ENCODE measurements at places on chromosomes 3 and 15.

DNA sequence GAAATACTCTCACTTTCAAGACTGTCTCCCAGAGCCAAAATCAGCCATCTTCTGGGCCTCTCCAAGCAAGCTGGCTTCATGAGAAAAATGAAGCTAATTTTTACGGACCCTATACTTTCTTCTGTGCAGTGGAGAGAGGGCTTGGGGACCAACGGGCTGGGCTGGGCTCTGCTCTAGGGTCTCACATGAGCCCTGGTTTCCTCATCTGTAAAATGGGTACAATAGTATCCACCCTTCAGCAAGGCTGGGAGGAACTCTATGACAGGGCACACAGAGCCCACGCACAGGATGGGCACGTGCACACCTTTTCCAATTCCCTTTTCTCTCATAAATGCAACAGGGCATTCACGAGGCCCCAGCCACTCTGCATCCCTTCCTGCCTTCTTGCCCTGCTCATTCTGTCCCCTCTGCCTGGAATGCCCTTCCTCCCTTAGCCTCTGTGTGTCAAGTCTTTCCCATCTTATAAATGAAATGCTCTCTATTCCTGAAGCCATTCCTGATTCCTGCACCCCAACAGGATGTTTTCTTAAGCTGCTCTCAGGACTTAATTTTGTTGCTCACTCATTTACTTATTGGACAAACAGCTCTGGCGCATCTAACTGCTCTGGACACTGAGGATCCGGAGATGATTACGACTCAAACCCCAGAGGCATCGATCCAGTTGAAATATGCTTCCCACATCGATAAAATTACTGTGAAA, 32.9 kb upstream of the SEC13 start:
- no peak for DNase-seq

DNA sequence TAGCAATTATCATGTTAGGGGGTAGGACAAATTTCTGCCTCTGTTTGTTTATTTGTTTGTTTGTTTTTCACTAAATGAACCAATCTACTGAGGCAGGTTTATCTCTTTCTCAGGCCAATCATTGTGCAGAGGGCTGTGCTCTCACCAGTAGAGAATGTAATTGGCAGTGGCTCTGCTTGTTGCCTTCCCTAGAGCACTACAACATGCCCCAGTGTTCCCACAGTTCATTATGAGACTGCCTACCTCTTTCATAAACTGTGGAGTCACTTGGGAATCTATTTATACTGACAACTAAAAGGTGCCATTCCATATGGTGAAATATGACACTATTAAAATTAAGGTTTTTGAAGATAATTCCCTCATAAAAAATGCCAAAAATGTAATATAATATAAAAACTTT, 196.3 kb upstream of the ALCAM start:
- no peak for DNase-seq

DNA sequence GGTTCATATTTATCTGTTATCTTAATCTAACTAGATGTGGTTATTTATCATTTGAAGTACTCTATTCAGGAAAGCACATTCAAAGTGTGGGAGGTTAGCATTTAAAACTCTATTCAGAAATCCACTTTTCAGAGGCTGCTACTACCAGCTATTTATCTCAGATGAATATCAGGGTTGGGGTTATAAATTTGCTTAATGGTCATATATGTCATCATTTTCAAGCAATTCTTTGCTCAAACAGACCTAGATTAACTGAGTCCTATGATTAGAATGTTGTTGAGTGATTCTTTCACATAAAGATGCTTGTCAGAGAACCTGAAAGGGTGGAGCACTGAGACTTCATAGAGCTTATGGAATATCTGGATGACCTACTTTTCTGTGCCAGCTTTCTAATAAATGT, 436.9 kb upstream of the TGFBR2 start:
- no peak for DNase-seq

DNA sequence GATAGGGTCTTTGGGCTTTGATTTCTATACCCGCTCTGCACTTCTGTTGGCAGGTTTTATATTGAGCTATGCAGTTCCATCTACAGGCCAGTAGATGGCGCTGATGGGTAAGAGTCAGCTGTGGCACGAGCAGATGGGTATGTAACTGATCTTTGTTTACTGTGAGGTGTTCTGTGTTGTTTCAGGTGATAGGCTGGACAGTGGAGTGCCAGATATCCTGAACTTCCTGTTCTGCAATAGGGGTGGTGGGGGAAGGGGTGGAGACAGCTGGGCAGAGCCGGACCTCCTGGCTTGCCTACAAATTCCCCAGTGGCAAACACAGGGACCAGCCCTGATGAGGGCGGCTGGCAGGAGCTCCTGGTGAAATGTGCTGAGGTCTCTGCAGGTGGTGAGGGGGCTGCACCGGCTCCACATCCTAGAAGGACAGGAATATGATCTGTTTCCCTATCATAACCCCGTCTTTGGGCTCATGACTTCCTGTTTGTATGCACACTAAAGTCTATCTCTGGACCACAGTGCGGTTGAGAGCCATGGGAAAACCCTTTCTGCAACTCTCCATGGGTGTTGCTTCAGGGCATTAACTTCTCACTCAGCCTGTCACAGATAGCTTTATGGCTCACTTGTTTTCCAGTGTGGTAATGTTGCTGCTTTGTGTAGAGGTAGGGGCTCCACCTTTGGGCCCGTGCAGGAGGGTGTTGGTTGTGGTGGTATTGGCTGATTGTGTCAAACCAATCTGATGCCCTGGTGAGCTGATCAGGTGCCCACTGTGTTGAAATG, 13.4 kb upstream of the FAM98B start:
- DNase-seq, result peak; percentile 17

GRCh38 chr3:114437897-114438296, 144.1 kb downstream of the TIGIT start:
- no peak for DNase-seq

DNA sequence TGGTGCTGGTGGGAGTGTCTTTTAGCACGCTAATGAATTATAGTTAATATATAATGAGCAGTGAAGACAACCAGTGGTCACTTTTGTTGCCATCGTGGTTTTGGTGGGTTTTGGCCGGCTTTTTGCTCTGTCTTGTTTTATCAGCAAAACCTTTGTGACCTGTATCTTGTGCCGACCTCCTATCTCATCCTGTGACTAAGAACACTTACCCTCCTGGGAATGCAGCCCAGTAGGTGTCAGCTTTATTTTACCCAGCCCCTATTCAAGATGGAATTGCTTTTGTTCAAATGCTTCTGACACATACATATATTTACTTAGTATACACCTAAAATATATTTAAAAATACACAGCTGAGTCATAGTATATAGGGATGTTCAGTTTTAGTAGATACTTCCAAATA, 770.3 kb downstream of the PDCD6IP start:
- no peak for DNase-seq

GRCh38 chr3:169103951-169104941, 559.3 kb downstream of the MECOM start:
- DNase-seq, result no peak

- no peak for DNase-seq
These were observed 205.9 kb upstream of the LINGO1 start for GRCh38 chr15:77838595-77838994.

- no peak for DNase-seq
These were observed 2.4 kb upstream of the CFAP91 start for GRCh38 chr3:119700269-119700919.

DNA sequence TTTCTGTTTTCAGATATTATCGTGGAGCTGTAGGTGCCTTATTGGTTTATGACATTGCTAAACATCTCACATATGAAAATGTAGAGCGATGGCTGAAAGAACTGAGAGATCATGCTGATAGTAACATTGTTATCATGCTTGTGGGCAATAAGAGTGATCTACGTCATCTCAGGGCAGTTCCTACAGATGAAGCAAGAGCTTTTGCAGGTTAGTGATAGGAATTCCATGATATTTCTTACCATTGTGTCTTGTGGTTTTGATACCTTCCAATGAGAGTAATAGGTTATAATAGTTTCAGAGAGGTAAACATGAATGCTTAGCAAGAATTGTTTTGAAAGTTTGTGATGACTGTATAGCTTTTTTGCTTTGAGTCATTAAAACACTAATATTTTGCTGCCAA, 8.5 kb downstream of the RAB11A start:
- no peak for DNase-seq

DNA sequence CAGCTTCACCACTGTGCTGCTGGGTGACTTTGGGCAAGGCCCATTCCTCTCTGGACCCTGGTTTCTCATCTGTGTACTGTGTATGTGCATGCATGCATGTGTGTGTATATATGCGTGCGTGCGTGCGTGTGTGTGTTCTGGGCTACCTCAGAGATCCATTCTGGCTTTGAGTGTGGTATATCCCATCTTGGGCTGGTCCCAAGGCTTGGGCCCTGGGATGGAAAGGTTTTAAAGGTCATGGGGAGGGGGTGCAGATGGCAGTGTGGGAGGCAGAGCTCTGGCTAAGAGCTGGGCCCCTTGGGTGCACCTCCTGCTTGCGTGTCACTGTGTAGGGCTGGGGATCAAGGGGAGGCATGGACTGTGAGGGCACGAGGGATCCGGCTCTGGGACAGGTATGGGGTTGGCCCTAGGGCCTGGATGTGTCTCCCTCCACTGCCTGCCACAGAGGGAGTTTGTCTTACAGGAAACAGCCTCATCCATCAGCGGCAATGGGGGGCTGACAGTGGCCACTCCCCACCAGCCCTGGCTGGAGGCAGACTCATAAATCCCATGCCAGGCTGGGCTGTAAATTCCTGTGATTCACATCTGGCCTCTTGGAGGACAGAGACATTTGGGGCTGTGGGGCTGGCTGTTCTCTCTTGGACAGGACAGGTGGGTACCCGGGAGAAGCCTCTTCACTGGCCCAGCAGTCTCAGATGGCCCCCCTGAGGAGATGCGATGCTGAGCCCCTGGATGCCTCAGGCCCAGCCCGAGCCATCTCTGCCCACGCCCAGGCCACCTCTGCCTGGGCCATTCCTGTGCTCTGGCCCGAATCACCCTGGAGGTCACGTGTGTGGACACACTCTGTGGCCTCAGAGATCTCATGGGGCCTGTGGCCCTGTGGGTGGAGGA, 21.4 kb upstream of the CSPG4 start:
- no peak for DNase-seq

GRCh38 chr3:134035836-134036235, 6.1 kb upstream of the SLCO2A1 start:
- DNase-seq, result no peak

DNA sequence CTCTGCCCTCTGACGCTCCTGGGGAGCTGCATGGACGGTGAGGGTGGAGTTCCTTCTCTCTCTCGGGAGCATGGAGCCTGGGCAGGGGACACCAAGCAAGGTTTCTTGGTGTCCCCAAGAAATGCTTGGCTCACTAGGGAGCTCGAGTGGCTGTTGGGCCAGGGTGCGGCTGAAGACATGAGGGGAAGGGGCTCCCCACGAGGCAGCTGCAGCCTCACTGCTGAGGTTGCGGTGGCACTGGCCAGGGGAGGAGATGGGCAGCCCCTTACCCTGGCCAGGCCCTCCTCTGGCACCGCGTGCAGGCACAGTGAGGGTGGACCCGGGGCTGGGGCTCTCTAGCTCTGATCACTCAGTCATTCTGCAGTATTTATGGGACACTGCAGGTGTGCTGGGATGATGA, 43.5 kb upstream of the SLC41A3 start:
- no peak for DNase-seq

DNA sequence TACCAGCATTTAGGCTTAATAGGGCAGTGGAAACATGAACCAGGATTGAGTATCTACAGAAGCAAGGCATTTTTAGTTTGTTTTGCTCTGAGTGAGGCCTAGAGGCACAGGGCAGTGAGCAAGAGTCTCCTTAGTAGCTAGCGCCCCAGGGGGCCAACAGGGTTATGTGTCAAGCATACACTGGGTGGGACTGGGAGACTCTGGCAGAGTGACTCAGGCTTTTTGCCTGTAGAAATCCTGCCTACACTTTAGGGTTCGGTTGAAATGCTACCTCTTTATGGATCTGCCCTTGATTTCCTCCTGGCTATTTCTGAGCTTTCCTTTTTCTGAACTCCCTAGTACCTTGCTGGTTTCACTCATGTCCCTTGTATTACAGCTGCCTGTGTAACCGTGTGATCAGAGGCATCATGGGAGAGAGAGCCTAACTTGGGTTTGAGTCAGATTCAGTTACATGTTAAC, 72.2 kb downstream of the TOP2B start:
- DNase-seq, result no peak

DNA sequence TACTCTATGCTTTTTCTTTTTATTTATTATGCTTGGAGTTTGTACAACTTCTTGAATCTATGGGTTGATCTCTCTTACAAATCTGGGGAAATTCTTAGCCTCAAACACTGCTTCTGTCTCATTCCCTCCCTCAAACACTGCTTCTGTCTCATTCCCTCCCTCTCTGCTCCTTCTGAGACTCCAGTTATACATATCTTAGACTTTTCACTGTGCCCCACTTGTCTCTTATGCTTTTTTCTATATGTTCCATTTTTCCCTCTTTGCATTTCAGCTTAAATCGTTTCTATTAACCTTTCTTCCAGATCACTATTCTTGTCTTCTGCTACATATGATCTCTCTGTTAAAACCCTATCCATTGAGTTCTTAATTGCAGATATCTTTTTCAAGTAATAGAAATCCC, 50.4 kb downstream of the RFTN1 start:
- no peak for DNase-seq

DNA sequence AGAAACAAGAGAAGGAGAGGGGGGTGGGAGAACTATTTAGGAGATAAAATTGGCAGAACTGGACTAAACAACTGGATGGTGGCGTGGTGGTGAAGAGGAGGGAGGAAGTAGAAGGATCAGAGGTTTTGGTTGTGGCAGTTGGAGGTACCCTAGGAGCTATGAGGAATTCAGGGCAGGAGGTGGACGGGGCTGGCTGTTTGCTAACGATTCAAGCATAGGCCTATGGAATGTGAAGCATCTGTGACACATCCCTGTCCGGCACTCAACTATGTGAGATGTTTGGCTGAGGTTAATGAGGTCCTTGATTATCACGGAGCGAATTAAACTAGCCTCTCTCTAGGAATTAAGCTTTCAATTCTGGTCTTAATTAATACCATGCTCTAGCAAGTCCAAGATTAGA, 13.5 kb downstream of the TARS3 start:
- no peak for DNase-seq

- no peak for DNase-seq
These were observed 13.0 kb downstream of the ZIC1 start for GRCh38 chr3:147422196-147422595.

GRCh38 chr3:152430223-152431002, 161.7 kb downstream of the MBNL1 start:
- no peak for DNase-seq

GRCh38 chr15:59993950-59994401, 10.1 kb upstream of the FOXB1 start:
- DNase-seq, result no peak

- DNase-seq, result no peak
These were observed 37.1 kb downstream of the RAB11A start for GRCh38 chr15:65906396-65906795.

GRCh38 chr3:196537319-196537984, 22.3 kb upstream of the SMCO1 start:
- peak; percentile 28 for DNase-seq

- no peak for DNase-seq
These were observed 20.7 kb downstream of the MRPS22 start for GRCh38 chr3:139364549-139364948.

GRCh38 chr3:11002371-11002807, 9.8 kb downstream of the SLC6A1 start:
- no peak for DNase-seq

GRCh38 chr3:38657369-38657768, 7.9 kb upstream of the SCN5A start:
- DNase-seq, result no peak

GRCh38 chr15:56042031-56042430, 48.6 kb upstream of the NEDD4 start:
- no peak for DNase-seq

Data from stimulated activated CD8-positive, alpha-beta memory T cell treated with anti-CD3 and anti-CD28 coated beads, Interleukin-4, amount 100 ng/mL, for 1 hour (primary cell).